ENCODE measurements at places on chromosomes 5 and 9. TPM values are rescaled to one million over a fixed set of nuclear protein-coding genes. Genes with fewer than 3 reads are reported as not detected.

The PCDHA12 gene
- total RNA-seq: under 0.01 TPM

The DDX4 gene
- total RNA-seq: not detected

The DPYSL3 gene
- total RNA-seq: 11.3 TPM

The TLR4 gene
- 187 TPM for total RNA-seq

The GDNF gene
- total RNA-seq: not detected

The TPPP gene
- total RNA-seq: under 0.01 TPM

The MAMDC2 gene
- total RNA-seq: 2.6 TPM

The KIF4B gene
- total RNA-seq: 0.40 TPM

The ANKRD18B gene
- 0.22 TPM for total RNA-seq

The CFAP90 gene
- total RNA-seq: not detected

The TMEM203 gene
- total RNA-seq: 19.6 TPM

The BARX1 gene
- not detected for total RNA-seq

The SPATA31C1 gene
- not detected for total RNA-seq

The OTULINL gene
- total RNA-seq: 0.40 TPM

The FGF10 gene
- not detected for total RNA-seq

The TMEM38B gene
- total RNA-seq: 6.3 TPM

The RGS7BP gene
- total RNA-seq: 0.22 TPM

DNA sequence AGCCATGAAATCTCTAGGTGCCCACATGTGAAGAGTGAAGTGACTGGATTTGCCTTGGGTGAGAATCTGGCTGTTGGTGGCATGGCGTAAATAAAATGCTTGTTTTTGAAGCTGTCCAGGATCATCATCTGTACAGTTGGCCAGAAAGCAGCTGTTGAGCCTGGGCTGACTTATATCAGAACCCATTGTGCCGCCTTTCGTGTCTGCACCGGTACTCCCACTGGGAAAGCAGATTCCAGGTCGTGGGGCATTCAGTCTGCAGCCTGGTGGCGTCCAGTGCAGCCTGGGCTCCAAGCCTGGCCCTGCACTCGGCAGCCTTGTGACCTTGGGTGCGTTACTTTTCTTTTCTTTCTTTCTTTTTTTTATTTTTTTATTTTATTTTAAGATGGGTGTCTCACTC lies 27.8 kb downstream of the PRRC2B start:
- no peak for DNase-seq

GRCh38 chr5:79464695-79465332 lies 49.1 kb downstream of the HOMER1 start:
- peak; percentile 32 for DNase-seq

GRCh38 chr9:91500509-91501014 lies 76.9 kb upstream of the NFIL3 start:
- no peak for DNase-seq

GRCh38 chr5:105150323-105150722 lies 1587.7 kb upstream of the NUDT12 start:
- DNase-seq: no peak

- DNase-seq: peak; percentile 78
Measured at GRCh38 chr9:104868687-104869404, 59.1 kb downstream of the ABCA1 start.

GRCh38 chr9:29245351-29245750 lies 1672.1 kb upstream of the C9orf72 start:
- no peak for DNase-seq

DNA sequence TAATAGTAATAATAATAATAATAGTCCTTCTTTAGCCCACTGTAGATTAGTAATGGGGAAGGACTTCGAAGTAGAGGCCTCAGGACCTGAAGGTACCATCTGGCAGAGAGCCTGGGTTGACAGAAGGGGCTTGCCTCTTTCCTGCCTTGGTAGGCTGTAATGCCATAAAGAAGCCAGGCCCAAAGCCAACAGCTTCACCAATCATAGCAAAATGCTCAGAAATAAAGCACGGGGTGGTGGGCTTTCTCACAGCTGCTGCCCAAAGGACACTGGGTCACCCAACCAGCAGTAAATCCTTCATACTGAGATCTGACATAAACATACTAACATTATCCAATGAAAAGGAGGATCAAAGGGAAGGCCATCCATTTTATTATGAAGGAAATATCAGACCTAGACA lies 70.7 kb downstream of the SUSD1 start:
- DNase-seq: no peak

DNA sequence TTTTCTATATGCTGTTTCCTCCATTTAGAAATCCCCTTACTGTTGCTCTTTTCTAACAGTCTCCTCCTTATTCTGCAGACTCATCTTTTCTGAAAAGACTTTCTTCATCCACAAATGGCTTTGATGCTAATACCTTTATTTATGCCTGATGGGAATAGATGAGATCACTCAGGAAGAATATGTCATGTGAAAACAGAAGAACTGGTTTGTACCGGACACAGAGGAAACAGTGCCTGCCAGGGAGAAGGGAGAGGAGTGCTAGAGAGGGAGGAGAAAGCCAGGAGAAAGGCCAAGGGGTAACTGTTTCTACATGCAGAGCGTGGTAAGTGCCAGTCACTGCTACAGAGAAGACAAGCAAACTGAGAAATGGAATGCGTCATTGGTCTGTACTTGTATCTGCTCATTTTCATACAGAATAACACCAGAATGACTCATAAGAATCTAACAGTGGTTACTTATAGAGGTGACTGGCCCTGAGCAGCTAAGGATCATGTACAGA lies 45.9 kb upstream of the PJA2 start:
- peak; percentile 84 for DNase-seq

DNA sequence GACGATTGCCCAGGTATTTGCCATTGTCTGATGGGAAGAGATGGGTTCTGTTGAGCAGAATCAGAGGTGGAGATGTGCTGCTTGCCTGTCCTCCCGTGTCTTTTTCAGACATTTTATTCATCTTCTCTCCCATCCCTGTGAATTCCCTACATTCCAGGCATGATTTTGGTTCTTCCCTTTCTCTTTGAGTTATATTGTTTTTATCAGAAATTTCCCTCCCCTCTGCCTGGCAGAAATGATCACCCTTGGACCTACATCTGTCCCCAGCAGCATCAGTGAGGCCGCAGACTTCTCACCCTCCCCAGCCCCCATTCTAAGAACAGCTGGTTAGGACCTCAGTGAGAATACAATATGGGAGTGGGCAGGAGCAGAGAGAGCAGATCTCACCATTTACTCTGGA lies 640.2 kb downstream of the CCDC171 start:
- DNase-seq: no peak

GRCh38 chr5:170491479-170491878 lies 12.3 kb upstream of the KCNIP1 start:
- peak; percentile 94 for DNase-seq

DNA sequence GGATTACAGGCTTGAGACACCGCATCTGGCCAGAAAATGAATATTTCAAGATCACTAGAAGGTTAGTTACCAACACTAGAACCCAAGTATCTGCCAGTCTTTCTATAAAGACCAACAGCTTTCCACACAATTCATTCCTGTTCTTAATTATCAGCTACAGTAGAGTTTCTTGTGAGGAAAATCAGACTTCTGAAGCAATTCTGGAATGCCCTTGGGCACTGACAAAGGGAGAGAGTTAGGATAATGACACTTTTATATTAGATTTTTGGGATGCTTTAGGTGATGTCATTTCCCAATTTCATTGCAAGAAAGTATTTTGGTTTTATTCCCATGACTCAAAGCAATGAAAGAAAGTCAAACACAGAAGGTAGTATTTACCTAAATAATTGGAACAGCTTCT lies 497.0 kb upstream of the TUSC1 start:
- no peak for DNase-seq

DNA sequence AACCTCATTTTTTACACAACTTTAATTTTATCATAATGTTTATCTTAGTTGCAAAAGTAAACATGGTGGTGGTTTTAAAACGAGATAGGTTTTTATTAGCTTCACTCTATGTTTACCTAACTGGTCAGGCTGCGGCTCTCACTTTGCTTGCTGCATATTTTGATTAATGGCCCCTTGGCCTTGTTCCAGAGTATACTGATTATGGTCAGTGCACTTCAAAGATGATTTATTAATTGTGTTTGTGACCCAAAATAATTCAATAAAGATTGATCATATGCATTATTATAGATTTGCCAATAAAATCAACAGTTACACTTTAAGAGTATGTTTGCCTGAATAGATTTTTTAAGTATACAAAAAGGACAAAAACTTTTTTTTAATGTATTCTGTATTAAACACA lies 188.0 kb downstream of the XRCC4 start:
- DNase-seq: peak; percentile 58

DNA sequence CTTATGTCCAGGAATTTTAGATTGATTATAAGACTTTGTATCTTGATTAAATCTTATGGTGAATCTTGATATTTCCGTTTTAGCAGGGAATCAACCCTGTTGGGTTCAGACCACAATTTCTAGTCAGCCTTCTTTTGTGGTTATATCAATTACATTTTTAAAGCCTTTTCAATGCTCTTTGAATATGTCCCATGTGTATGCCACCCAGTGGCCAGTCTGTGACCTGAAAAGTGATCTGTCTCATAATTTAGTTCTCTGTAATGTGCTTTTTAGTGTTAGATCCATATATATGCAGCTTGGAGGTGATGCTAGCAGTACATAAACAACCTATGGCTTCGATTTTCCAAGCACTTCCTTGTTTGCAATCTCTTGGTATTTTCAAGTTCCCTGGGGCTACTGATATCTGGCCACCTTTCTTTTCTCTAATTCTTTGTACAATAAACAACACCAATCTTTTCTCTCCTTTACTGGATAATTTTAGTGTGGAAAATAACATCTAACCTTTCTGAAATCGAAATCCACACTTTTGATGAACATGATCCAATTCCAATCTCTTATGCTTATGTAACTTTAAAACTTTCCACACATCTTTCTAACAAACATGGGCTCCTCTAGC lies 28.8 kb downstream of the PDE8B start:
- peak; percentile 72 for DNase-seq

DNA sequence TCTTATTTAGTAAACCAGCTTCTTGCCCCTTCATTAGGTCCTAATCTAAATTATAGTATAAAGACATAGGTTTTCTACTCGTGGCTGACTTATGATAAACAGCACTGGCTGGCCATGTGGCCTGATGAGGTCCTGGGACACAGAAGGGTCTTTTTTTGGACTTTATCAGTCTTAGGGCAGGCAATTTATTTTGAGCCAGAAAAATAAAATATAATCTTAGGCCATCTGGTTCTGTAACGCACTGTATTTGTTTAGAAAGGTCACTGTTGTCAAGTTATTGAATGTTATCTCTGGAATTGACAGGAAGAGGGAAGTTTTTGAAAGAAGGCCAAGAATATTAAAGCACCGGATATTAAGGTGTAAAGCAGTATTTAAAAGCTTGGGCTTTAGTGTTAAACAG lies 53.9 kb downstream of the RFX3 start:
- peak; percentile 48 for DNase-seq

GRCh38 chr9:7104625-7105024 lies 346.9 kb downstream of the KDM4C start:
- DNase-seq: no peak

- no peak for DNase-seq
Measured at GRCh38 chr5:135062216-135063055, 28.4 kb upstream of the PITX1 start.

DNA sequence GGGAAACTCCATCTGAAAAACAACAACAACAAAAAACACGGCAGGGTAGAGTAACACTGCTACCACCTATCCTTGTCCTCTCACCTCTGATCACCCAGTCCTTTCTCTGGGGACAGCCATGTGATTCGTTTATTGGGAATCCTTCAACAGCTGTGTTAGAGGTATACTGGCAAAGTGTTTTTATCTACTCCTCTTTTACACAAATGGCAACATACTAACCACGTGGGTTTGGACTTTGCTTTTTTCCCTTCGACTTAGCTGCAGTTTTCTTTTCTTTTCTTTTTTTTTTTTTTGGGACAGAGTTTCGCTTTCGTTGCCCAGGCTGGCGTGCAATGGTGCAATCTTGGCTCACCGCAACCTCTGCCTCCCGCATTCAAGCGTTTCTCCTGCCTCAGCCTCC lies 11.2 kb upstream of the SET start:
- no peak for DNase-seq

DNA sequence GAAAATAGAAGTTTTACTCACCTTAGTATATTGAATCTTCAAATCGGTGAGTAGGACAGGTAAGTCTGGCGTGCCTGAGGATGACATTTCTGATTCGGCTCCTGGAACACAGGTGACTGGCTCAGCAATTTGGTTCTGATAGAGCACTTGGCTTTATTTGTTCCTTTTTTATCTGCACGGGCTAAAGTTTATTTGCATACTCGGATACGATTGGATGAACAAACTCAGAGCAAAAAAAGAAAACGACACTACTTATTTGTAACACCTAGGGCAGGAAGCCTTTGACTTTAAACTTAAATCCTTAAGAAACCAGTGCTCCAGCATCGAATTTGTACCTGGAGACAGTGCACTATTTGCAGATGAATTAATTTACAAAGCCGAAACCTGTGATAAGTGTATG lies at the start of gene ALDH1A1:
TSS of gene ALDH1A1 (minus strand) at position 140 of the 400 bp plus-strand sequence. CDS start at position 87, 53 bp downstream.
- DNase-seq: peak; percentile 51

- DNase-seq: no peak
Measured at GRCh38 chr5:32504329-32504988, 59.9 kb upstream of the ZFR start.

Measured in lung microvascular endothelial cell (primary cell).